ENCODE measurements at places on chromosomes 3 and 15.

- DNase-seq: no peak
Observed at GRCh38 chr3:104796556-104796955, 570.2 kb upstream of the ALCAM start.

DNA sequence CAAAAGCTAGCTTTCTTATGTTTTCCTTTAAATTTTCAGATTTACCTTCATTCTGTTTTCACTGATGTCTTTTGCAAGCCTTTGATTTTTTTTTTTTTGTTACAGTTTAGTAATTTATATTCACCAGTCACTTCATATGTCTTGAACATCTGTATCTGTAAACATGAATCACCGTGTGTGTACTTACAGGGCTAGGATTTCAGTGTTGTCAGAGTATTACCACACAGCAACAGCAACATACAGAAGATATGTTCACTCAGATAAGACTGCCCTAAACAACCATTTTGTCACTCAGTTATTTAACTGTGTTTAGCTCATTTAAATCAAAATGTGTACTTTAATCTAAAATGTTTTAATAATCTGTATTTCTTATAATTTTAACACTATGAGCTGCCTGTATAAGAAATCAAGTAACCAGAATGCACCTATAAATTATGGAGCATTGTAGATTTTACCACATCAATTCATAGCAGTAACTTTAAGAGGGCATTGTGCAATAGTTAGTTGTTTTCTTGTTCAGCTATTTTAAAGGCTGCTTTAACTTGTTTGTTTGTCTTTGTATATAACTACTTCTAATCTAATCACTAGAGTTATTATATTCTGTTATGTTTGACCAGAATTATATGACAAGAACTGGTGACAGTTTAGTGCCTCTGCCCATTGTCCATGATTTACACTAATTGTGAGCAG, 50.4 kb downstream of the GHSR start:
- DNase-seq: no peak

DNA sequence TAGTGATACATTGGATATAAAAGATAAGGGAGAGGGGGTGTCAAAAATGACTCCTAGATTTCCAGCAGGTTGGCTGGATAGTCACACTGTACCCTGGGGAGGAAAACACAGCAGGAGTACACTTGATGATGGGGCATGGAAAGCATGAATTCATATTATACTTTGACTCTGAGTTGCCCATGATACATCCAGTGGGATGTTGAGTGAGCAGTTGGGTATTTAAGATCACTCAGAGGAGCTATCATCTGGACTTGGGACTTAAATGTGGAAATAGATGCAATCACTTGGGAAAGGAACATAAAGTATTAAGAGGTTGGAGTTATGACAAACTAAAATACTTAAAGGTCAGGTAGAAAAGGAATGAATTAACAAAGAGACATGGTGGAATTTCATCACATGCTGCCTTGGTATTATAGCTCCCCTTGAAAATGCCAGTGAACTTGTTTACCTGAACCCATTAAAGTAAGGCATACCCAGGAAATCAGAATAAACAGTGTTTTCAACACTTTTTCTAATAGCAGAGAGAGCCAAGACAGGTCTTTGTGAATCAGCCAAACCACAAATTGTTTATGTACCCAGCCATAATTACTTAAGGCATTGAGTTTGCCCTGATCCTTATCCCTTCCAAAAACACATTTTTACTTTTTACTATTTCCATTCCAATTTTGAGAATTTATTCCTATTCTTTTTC, 49.9 kb upstream of the ABI3BP start:
- no peak for DNase-seq

- no peak for DNase-seq
Observed at GRCh38 chr3:169204751-169205150, 458.8 kb downstream of the MECOM start.

GRCh38 chr3:127484601-127485388, 105.7 kb downstream of the TPRA1 start:
- no peak for DNase-seq

GRCh38 chr3:52249683-52250082, 4.1 kb downstream of the PPM1M start:
- no peak for DNase-seq

DNA sequence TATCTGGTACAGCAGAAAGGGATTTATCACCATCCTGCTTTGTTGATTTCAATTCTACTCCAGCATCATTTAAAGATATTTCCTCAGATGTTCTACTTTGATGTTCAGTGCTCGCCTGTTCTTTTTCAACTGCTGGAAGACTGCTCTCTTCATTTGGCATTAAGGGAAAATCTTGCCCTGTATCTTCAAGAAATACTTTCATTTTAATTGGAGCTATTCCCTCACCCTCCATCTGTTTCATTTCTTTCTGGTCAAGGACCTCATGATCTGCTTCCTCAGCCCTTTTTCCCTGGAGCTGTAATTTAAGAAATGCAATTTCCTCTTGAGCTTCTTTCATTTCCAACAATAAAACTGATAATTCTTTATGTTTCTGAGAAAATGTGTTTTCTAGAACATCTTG, 37.8 kb upstream of the HCLS1 start:
- no peak for DNase-seq

- DNase-seq: no peak
Observed at GRCh38 chr3:56758539-56758981, 43.2 kb downstream of the ARHGEF3 start.

DNA sequence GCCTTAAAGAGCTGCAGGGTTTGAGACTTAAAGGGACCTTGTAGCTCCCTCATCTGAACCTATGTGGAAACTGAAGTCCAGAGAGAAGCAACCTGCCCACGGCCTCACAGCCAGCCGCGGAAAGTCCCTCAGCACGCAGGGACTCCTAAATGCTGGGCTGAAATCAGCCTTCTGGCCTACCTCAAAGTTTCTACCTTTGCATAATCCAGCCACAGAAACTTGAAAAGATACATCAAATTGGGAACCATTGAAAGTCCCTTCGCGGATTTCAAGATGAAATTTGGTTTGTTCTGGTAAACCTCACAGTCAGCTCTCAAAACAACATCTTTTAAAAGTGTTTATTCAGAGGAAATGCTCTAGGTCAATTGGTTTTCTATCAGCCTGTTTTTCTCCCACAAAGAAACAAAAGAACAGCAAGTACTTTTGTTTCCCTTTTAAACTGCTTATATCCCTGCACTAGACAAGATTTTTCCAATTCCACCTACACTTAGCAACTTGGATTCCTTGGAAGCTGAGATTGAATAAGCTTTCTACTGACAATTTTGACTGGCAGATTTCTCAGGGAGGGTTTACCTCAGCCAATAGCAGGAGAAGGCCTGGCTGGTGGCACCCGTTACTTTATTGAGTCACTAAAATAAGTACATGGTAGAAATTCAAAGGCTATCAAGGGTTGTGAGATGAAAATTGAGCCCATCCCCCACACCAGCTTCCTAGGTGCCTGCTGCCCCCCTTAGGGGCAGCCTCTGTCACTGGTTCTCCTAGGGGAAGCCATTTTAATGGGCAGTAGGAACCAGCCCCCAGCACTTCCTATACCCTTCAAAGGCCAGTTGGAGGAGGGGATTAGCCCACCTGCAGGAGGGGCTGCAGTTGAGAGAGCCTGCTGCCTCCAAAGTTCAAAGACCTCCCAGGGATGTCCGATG, 171.2 kb downstream of the ADAMTS17 start:
- DNase-seq: no peak

DNA sequence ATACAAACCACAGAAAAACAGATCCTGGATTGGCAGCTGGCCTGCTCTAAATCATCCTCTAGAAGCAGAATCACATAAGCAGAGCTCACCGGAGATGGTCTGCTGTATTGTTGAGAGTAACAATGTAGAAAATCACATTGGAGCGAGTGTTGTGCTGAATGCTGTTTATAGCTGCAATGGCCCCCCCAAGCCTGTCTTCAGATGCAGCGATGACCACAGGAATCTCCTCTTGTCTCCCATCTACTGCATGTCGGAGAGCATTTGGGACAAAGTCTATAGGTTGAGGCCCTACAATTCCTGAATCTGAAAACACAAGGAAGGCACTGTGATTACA, 8.0 kb downstream of the GLT8D1 start:
- no peak for DNase-seq

- DNase-seq: no peak
Observed at GRCh38 chr15:80744826-80745225, 34.3 kb upstream of the CEMIP start.

- DNase-seq: no peak
Observed at GRCh38 chr3:101814835-101815234, 34.5 kb upstream of the NFKBIZ start.

DNA sequence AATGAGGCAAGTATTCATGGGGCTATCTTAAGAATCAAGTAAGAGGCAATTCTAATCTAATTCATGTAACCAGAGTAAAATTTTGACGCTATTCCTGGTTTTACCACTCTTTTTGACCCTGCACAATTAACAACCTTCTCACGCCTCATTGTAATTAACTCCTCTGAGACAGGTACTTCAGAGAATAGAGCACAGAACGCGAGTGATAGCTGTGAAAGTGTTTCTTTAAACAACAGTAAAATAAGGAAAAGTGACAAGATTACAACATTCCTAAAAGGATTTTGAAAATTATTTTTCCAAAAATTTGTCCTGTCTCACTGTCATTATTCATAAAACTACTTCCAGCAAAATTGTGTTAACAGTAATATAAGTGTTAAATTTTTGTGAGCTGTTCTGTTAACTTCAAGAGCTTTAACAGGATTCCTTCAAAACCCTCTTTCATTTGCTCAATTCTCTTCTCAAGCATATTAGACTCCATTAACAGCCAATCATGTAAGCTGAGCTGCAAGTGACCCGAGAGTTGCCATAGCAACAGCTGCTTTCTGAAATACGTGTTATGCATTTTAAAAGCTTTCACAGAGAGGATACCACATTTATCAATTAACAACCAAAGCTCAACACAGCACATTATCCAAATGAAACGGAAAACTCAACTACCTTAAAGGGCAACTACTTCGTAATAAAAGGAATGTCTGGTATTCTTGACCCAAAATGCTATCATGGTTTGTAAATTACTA, 93.1 kb downstream of the STAG1 start:
- DNase-seq: no peak

DNA sequence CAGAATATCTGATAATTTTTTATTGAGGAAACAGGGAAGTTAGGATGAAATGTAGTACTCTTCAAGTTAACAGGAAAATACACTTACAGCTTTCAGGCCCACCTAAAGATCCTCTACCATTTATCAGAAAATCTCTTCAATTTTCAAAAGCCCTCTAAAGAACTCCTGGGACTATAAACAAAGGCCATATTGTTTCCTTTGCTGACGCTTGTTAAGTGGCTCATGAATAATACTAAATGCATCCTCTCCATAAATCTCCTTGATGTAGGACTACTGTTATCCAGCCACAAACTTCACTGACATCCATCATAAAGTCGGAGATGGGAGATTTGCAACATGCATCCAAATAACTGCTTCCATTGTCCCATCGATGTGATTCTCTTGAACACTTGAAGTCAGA, 326.5 kb downstream of the ZIC1 start:
- DNase-seq: no peak

GRCh38 chr15:28459279-28459678, 73.5 kb downstream of the GOLGA8G start:
- DNase-seq: no peak

- no peak for DNase-seq
Observed at GRCh38 chr15:83108266-83109219, 1.1 kb downstream of the TM6SF1 start.

DNA sequence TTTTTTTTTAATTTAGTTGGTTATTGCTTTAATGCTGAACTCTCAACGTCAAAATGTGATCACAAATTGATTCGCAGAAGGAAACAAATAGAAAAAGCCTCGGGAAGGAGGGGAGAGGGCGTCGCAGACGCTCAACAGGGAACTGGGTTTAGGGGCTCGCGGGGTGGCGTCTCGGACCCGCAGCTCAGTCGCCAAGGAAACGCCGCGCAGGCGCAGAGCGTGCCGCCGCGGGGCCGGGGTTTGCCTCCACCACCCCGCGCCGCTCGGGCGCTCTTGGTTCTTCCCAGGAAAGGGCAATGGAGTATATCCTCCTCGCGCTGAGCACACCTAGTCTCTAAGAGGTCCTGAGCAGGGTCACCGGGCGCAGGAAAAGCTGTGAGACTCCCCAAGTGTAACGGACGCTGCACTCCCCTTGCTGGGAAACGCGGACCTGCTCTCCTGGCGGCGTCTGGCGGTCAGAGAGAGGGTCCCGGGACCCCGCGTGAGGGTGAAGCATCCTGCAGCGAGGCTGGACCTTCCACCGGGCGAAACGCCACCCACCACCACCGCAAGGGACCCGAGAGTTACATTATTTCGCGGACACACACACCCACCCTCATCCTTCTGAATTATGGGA, 753 bp downstream of the PLCH1 start:
- DNase-seq: no peak

DNA sequence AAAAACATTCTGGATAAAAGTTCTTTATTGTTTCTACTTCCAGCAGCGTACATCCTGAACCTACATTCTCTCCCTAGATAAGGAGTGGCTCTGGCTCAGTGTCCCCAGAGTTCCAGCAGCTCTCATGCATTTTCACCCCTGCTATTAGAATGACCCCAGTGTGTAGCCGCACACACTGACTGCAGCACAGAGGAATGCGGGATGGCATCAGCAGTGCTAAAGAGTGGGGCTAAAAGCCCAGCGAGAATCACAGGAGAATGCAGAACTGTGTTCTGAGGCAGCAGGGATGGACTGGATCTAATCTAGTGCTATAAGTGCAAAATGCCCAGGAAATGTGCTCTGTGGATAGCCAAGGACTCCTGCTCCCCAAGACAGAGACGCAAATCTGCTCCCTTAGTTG, 66.4 kb upstream of the TJP1 start:
- no peak for DNase-seq

GRCh38 chr3:107817076-107817475, 273.8 kb downstream of the CD47 start:
- no peak for DNase-seq

GRCh38 chr3:193915099-193915498, 220.8 kb upstream of the HES1 start:
- no peak for DNase-seq

GRCh38 chr3:60086811-60087210, 1037.0 kb upstream of the CFAP20DC start:
- DNase-seq: no peak

DNA sequence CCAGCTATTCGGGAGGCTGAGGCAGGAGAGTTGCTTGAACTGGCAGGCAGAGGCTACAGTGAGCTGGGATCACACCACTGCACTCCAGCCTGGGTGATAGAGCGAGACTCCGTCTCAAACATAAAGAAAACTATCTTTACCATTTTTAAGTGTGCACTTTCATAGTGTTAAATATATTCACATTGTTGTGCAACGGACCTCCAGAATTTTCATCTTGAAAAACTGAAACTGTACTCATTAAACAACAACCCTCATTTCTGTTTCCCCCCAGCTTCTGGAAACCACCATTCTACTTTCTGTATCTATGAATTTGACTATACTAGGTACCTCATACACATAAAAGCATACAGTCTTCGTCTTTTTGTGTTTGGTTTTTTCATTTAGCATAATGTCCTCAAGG, 375.1 kb downstream of the SHQ1 start:
- DNase-seq: no peak

GRCh38 chr3:127137757-127138536, 55.0 kb upstream of the PRR23E start:
- DNase-seq: no peak

All from activated CD8-positive, alpha-beta memory T cell treated with anti-CD3 and anti-CD28 coated beads for 4 hours (primary cell).